IPS DF 19.7 (cell line): ENCODE measurements at places on chromosomes 2 and 18.

DNA sequence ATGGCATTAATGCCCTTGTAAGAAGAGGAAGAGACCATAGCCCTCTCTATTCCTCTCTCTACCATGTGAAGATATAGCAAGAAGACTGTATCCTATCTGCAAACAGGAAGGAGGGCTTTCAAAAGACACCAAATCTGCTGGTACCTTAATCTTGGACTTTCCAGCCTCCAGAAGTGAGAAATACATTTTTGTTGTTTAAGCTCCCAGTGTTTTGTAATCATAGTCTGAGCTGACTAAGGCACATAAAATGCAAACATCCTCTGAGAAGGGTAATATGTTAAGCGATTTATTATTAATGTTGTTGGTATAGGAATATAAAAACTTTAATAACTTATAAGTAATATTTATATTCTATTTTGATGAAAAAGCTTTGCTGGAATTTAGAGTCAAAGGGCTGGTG lies 559.8 kb downstream of the SUCLG1 start:
- no peak for DNase-seq

DNA sequence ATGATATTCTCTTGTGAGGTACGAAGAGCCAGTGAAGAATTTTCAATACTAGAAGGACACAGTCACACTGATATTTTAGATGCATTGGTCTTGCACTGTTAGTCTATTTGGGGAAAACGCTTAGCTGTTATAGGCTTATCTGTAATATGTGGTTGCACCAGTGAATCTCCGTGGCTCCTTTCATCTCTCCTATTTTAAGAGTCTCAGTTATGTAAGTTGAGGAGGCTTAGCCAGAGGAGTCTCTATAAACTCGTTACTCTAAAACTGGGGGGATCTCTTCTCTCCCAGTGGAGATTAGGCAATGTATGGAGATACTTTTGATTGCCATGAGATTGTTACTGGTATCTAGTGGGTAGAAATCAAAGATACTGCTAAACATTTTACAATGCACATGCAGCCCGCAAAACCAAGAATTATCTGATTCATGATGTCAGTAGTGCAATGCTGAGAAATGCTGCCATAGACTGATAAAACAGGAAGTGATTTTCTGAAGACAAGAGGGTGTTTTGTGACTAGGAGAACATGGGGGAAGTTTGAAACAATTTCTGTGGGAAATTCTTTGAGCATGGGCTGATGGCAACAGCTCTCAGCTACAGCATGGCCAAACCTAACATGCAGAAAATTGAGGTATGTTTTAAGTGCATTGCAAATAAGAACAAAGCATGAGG lies 339.1 kb downstream of the SOX11 start:
- DNase-seq, result no peak

- DNase-seq, result no peak
Measured at GRCh38 chr2:12507295-12507694, 209.4 kb upstream of the TRIB2 start.

DNA sequence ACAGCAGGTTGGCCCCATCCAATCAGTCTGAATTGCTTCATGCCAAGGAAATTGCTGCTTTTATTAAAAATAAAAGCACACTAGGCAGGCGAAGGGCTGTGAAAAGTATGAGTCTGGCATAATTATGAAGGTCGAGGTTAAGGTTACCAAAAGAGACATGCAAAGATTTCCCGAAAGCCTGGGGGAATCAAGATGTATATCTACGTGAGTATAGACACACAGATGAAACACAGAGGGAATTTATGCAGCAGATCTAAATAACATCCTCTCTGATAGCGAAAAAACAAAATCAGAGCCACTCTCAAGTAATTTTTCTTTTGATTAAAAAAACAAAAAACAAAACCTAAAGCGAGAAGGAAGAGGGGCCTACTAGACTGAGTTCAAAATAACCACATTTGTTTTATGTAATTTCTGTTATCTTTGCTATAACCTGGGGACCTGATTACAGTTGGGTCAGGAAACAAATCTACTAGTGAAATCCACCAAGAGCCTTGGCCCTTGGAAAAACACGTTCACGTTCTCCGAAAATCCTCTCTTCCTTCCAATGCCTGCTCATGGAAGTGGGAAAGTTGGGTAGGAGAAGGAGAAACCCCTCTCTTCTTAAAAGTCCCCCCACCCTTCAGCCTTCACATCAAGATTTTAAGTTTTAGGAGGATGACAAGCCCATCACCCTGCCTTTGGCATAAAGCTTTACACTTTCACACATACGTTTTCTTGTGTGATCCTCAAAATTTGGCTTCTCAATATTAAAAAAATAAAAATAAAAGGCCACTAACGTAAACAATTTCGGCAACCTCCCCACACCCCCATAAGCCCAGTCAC lies 1.4 kb downstream of the AAK1 start:
- no peak for DNase-seq

DNA sequence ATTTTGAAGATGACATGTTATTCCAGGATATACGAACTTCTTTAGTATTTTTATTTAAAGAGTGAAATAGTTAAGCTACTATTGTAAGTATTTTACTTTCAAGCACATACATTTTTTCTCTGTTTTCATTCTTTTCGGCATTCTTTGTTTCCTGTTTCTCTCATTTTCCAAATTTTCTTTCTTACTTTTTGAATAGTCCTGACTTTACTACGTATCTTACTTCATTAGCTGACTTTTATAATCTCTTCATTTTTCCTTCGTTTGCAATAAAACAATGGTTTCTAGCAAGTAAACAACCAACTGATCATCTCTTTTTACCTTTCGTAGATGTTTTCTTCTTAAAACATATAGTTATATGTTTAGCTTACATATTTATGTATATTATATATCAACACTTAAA lies 11.8 kb downstream of the CAVIN2 start:
- DNase-seq, result no peak

DNA sequence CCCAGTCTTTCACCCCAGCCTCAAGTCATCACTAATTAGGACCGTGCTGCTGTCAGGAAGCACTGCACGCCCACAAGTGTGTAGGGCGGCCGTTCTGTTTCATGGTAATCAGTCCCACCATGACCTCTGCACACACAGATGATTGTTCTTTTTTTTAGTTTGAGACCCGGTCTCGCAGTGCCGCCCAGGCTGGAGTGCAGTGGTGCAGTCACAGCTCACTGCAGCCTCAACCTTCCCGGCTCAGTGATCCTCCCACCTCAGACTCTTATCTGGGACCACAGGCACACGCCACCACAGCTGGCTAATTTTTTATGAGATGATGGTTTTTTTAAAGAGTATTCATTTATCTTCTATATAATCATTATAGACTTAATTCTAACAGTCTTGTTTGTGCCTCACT lies 1.8 kb upstream of the IAH1 start:
- DNase-seq, result no peak

GRCh38 chr2:130875935-130876334 lies 39.2 kb downstream of the ARHGEF4 start:
- no peak for DNase-seq

- DNase-seq, result no peak
Measured at GRCh38 chr2:127175041-127175721, 44.9 kb downstream of the CYP27C1 start.

DNA sequence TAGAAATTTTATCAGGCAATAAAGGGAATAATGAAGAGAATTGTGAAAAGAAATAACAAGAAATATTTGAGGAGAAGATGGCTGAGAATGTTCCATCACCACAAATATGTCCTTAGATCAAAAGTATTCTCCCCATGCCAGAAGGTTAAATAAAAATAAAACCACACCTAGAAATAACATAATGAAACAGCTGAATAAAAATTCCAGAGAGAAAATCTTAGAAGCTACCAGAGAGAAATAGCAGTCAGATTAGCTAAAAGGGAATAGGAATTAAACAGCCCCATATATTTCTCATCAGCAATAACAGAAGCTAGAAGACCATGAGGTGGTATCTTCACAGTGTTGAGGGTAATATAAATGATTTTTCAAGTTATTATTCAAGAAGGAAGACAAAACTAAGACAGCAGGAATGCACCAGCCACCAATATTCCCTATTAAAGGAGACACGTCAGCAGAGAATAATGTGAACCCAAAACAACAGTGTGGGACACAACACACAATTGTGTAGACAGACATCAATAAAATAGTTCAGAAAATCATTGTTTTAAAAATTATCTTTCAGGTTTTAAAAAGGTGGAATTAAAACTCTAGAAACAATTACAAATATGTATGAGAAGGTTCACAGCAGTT lies 82.0 kb upstream of the NEDD4L start:
- DNase-seq, result no peak

DNA sequence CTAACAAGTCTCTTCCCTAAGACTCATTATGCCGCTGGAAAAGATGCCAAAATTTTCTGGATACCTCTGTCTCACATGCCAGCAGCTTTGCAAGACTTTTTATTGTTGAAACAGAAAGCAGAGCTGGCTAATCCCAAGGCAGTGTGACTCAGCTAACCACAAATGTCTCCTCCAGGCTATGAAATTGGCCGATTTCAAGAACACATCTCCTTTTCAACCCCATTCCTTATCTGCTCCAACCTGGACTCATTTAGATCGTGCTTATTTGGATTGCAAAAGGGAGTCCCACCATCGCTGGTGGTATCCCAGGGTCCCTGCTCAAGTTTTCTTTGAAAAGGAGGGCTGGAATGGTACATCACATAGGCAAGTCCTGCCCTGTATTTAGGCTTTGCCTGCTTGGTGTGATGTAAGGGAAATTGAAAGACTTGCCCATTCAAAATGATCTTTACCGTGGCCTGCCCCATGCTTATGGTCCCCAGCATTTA lies 26.3 kb downstream of the DHRS9 start:
- DNase-seq, result no peak

GRCh38 chr18:11268741-11269233 lies 119.4 kb upstream of the PIEZO2 start:
- no peak for DNase-seq

DNA sequence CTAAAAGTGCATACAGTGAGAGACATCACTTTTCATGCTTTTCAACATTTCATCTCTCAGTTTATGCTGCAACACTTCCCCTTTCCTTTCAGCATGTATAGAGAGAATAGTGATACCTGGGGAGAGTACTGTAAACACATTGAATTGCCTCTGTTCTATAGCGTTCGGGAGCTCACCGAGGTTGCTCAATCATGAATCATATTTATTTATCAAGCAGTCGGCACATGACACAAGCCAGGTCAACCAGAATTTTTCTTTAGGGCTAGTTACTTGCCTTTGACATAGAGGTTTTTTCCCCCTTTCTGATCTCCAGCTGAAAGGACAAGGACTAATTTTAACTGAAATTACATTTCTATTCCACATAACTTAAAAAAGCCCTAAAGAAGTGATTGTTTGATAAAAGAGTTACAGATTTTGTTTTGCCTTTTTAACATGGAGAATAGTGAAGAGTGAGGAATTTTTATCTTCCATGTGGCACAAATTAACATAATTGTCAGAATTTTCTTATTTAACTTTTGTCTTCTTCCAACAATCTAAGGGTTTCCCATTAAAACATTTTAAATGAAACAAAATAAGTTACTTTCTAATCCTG lies 690.9 kb upstream of the TMEFF2 start:
- DNase-seq, result no peak

DNA sequence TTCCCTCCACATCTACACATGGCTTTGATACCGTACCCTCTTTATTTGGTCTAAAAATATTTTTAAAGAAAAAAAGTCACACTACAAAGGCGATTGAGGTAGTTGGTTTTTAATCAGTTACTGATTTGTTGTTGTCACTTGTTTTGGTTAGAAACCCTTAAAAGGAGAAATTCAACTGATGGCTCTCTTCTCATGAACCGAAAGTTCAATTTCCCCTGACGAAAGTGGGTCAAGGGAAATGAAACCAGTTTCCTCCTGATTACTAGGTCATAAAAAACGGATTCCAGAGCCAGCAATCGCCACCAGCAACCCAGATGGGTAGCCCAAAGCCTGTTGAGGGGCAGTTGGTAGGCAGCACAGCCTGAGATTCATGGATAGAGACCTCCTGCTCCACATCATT lies 63.2 kb downstream of the DLGAP1 start:
- no peak for DNase-seq

GRCh38 chr2:181785691-181786344 lies 105.5 kb upstream of the NEUROD1 start:
- no peak for DNase-seq

DNA sequence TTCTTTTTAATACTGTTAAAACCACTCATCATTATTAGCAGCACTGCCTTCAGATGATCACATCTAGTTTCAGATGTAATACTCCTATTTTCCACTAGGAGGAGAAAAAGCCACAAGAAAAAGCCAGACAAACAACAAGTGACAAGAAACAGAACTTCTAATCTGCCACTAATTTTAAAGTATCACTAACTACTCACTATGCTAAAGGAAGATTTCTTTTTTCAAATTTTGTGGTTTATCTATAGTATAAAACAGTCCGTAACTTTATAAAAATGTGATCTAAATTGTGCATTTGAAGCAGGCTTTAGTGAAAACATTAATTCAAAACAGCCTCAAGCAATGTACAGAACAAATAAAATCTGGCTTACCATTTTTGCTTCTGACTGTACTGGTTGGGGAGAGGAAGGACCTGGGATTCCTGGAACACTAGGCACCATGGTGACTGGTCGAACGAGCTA lies 56.8 kb downstream of the ATF2 start:
- peak; percentile 20 for DNase-seq

GRCh38 chr2:96655526-96655925 lies 13.0 kb downstream of the FER1L5 start:
- DNase-seq, result no peak

GRCh38 chr2:99811544-99811943 lies 321.7 kb upstream of the REV1 start:
- no peak for DNase-seq

- DNase-seq, result no peak
Measured at GRCh38 chr2:203808046-203808750, 59.4 kb upstream of the CTLA4 start.

DNA sequence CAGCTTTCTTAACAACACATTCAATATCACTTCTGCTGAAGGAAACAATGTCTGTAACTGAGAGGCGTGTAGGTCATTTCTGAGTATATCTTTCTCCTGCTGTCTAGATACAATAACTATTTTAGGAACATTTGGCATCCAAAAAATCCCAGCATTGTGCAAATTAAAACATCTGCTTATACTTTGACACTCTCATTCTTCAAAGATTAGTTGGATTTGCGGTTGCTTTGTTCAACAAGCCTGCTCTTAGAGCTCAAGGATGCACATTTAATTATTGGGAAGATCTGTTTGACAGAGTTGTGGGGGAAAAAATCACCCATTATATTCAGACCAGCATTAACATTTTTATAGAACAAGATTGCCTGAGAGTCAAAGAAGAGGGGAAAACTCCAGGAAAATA lies 449.5 kb upstream of the HNRNPA3 start:
- no peak for DNase-seq

- DNase-seq, result no peak
Measured at GRCh38 chr2:149167941-149168340, 129.4 kb downstream of the LYPD6B start.

- DNase-seq, result no peak
Measured at GRCh38 chr18:40612356-40612755, 1342.7 kb upstream of the PIK3C3 start.
